Naive thymus-derived CD4-positive, alpha-beta T cell (primary cell): ENCODE measurements at places on chromosomes 7 and 10. TPM values are rescaled to one million over a fixed set of nuclear protein-coding genes. Genes with fewer than 3 reads are reported as not detected.

DNA sequence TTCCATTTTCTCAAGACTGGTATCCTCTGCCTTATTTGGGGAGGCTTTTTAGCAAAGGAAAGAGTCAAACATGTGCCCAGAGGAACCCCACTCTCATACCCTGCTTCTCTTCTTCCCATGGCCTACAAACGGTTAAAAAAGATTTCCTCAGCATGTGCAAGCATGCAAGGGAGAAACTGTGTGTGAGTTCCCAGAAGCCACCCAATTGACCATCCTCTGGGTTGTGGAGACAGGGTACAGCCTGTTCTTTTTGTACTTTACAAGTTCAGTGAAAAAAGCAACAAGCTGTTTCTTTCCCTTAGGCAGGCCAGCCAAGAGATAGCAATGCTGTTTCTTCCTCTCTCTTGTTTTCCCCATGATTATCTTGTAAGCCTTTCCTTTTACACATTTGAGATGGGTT is 68.8 kb upstream of the MTPN start:
- DNase-seq, result no peak

The SKAP2 gene
- total RNA-seq, result 2.7 TPM

DNA sequence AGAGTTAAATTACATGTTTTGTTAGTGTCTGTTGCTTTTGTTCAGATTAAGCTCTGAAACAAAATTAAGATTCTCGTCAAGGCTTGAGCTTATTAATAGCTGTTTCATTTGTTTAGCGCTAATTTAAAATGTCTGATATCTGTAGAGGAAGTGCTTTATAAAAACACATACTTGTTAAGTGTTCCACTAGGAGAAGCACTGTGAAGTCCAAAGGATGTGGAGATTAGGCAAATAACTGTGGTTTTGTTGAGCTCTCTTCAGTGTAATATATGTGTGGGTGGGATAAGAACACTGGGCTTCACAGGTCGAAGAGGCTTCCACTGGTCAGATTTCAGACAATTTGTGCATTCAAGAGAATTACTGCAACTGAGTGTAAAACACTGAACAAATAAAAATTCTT is 242.0 kb downstream of the AUTS2 start:
- no peak for DNase-seq

The TMEM120A gene
- 30.3 and 35.6 TPM in 2 replicates for total RNA-seq

DNA sequence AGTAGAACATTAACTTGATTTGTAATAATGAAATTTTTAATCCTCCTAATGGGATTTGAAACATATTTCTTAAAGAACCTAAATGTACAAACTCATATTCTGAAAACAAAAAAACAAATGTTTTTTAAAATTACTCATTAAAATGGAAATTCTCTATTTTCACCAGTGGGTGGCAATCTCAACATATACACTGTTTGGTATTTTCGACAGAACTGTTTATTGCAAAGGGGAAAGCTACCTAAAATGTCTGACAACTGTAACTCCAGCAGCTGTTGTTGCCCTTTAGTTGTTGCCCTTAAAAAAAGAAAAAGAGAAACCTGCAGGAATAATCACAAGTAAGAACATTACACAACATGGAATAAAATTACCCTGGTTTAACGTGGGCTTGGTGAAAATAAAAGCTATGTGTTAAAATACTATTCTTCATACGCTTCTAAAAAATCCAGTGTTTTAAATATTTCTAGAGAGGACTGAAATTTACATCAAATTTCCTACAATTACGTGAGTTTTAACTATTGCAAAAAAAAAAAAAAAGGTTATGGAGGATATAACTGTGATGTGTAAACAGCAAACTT is 54.5 kb downstream of the COL1A2 start:
- peak; percentile 12 for DNase-seq

The INMT gene
- 0.38 TPM for total RNA-seq

The PLAU gene
- 0.54 TPM for total RNA-seq

- no peak for DNase-seq
Measured at GRCh38 chr7:42380401-42380800, 143.4 kb upstream of the GLI3 start.

DNA sequence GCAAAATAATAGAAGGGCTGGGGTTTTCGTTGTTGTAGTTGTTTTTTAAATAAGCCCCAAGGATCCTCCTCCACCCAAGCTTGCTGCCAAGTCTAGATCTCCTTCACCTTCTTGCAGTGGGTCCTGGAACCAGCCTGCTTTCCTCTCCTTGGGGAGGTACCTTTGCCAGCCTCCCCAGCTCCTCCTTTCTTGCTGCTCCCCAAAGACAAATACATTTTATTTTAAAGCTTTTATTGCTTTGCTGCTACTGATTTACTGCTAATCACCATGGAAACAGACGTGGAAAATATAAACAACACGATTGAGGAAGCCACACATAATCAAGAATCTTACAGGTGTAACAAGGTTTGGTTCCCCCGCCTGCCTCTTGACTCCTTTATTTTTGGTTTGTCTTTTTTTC is 17.4 kb upstream of the SLF2 start:
- DNase-seq, result no peak

DNA sequence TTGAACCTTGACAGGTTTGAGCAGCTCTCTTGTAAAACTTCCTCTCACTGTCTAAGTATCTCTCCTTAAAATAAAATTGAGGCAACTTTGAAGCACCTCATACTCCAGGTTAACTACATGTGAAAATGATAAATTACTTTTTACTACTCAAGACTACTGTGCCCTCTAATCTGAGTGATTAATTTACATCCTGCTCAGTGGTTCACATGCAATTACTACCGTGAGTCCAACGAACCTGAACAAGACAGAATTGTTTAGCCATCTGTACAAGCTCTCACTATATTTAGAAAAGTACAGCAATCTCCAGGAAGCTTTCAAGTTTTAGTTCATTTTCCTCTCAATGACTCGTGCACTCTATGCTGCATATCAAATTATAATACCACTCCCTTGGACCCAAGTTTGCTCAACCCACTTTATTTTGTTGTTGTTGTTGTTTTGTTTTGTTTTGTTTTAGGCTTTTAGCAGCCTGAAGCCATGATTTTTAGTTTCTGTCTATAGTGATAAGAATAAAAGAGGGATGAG is 21.2 kb downstream of the PDE1C start:
- DNase-seq, result no peak

- no peak for DNase-seq
Measured at GRCh38 chr10:89481662-89482061, 53.7 kb downstream of the SLC16A12 start.

DNA sequence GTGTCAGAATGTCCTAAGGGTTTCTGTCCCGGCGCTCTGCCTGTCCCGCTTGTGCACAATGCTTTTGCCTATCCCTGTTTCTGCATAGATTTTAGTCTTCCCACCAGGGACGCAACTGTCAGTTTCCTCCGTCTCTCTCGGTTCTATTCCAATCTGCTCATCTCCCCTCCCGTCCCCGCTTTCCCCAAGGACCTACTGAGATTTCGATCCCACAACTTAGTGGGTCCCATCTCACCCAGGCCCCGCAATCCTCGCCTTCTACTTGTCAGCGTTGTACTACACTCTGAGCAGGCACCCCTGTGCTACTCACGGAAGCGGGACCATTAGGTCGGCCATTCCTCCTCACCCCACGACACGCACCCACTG is 519 bp upstream of the ZNF655 start:
- DNase-seq, result no peak

DNA sequence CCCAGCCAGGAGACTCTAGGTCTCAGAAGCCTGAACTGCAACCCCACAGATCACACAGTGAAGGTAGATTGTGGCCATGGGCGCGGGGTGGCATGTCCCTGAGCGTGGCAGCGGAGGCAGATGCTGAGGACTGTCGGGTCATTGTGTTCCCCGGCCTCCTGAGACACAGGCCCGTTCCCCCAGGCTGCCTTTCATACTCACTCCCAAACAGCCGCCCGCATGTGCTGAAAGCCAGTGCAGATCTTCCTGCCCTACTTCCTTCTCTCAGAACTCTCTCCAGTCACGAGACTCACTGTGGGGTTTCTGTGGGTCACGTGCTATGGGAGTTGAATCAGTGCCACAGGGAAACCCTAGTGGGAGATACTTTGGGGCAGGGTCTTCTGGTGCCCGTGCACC is 48.0 kb downstream of the ZNF467 start:
- no peak for DNase-seq

The GNGT1 gene
- total RNA-seq, result not detected in 2 replicates

GRCh38 chr7:151017953-151018420 is 6.3 kb downstream of the ATG9B start:
- DNase-seq, result peak; percentile 79

The CYP26A1 gene
- not detected for total RNA-seq

GRCh38 chr10:81414038-81414437 is 461.0 kb upstream of the NRG3 start:
- no peak for DNase-seq

DNA sequence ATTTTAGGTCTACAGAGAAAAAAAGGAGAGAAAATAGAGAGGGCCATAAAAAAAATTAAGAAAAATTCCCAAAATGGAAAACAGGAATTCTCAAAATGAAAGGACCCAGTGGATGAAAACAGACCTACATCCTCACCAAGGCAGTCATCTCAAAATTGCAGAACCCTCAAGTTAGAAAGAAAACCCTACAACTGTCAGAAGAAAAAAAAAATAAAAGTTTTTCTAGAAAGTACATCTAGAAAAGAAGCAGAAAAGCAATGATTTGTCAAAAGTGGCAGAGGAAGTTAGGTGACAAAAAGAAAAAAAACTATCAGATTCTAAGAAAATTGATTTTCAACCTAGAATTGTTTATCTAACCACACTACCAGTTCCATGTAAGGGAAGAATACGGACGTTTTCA is 167.6 kb upstream of the LRGUK start:
- no peak for DNase-seq
